ENCODE measurements at places on chromosomes 3 and 15.

DNA sequence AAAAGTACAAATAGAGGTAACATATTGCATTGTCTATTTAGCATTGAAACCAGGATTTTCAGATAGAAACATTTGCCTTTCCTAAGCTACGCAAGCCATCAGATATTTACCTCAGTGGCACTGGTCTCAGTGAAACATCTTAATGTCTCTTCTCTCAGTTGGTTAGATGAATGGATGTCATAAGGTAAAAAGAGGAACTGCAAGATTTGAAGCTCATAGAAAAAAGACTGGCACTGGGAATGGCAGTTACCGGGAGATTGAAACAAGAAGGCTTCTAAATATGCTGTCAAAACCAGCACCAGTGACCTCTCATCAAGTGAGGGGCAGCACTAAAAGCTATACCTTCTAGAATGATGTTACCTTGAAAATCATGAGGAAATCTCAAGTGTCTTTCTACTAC, 486.4 kb downstream of the FHIT start:
- DNase-seq = no peak

- no peak for DNase-seq
Measured at GRCh38 chr3:198026620-198027019, 66.6 kb downstream of the LMLN start.

DNA sequence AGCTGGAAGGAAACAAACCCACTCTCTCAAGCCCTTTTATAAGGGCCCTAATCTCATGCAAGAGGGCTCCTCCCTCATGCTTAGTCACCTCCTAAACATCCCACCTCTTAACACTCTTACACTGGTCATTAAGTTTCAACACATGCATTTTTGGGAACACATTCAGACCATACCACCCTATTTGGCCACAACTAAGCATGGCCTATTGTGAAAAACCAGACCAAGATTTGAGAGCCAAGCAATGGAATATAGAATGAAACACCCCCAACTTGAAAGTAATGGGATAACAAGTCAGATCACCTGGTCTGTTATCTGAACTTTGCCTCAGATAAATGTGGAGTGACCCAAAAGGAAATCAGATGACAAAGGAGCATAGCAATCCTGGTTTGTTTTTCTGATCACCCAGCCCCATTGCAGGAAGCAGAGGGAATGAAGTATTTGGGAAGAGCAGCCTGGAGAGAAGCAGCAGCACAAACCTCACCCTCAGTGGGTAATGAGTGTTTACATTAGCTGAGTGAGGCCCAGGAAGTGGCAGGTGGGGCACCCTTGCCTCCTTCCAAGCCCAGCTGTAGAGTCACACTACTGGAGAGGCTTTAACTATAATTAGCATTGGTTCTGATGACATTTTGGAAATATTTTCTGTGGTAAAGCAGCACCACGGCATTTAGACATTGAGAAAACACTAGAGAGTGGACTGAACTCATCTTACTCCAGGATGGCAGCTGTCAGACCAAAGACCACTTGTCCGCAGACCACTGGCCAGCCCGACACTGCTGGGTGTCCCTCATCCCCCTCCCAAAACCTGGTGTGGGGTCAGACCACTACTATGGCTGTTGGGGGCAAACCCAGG, 48.8 kb upstream of the PRTG start:
- no peak for DNase-seq

- no peak for DNase-seq
Measured at GRCh38 chr3:115423170-115423569, 200.1 kb upstream of the GAP43 start.

DNA sequence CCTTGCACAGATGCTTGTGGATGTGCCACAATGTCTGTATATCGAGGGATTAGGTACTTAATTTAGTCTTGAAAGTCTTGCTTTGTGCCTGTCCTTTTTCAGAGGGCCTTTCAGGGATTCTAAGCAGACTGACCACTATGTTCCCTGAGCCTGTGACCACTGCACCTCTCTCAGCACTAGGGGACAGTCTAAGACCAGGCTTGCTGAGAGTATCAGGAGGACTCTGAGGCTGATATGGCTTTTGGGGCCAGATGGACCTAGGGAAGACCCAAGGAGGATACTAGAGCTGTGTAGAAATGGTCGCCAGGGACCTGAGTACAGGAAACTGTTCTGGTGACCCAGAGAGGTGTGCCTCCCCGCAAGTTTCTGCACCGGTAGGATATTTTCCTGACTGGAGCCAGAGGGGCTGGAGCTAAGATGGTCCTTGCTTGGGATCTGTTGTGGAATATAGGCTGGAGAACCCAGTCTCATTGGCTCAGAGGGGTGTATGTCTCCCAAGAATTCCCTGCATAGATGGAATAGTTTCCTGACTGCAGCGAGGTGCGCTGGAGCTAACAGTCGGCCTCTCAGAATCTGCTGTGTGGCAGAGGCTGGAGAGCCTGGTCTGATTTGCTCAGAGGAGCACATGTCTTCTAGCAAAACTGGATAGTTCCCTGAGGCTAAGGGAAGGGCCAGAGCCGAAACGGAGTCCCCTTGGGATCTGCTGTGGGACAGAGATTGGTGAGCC, 213.2 kb upstream of the DCBLD2 start:
- no peak for DNase-seq

DNA sequence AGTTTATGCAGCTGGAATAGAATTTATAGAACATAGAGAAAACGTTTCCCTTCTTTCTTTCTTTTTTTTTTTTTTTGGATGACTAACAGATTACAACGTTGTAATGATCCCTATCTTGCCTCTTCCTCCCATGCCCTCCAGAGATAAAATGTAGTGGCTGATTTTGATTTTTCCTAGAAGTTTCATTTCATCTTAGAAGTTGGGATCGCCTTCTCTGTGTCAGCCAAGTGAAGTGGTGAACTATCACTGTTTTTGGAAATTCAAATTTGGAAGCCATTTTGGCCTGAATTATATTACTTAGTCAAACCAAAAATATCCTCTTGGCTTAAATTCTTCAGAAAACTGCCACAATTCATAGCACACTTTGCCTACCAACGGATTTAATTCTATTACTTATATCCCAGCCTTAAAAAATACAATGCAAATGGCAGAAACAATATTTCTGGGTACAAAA, 1025.5 kb upstream of the NR2F2 start:
- no peak for DNase-seq

DNA sequence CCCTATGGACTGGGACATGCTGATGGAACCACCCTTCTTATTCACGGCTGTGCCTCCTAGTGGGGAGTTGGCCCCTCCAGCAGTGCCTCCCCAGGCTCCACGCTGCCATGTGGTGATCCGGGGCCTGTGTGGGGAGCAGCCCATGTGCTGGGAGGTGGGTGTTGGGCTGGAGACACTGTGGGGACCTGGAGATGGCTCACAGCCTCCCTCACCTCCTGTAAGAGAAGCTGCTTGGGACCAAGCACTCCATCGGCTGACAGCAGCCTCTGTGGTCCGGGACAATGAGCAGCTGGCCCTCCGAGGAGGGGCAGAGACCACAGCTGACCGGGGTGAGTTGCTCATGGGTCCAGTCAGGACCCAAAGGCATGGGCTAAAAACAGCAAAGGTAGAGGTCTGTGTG, 9.1 kb downstream of the ALG3 start:
- DNase-seq = no peak

DNA sequence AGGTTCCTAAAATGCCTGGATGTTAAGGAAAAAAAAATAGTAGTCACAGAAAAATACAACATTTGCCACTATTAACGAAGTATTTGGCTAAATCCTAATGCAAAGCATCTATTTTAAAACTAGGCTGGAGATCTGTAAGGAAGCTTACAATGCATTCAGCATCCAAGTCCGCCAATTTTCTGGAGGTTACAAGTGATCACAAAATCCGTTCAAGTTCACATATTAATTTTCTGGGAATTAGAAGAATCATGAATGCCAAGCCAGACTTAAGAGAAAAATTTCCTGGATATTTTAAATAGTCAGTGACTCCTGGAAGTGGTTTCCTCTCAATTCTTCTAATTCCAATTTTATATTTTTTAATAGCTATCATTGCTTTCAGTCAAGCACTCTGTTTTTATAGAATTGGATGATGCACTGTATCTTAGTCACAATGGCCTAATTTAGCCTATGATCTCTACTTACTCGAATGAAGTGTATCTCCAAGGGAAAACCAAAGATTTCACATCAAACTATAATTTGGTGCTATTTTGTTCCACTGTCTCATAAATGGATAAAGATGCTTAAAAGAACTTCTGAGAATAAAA, 60.4 kb downstream of the P3H2 start:
- DNase-seq = no peak

DNA sequence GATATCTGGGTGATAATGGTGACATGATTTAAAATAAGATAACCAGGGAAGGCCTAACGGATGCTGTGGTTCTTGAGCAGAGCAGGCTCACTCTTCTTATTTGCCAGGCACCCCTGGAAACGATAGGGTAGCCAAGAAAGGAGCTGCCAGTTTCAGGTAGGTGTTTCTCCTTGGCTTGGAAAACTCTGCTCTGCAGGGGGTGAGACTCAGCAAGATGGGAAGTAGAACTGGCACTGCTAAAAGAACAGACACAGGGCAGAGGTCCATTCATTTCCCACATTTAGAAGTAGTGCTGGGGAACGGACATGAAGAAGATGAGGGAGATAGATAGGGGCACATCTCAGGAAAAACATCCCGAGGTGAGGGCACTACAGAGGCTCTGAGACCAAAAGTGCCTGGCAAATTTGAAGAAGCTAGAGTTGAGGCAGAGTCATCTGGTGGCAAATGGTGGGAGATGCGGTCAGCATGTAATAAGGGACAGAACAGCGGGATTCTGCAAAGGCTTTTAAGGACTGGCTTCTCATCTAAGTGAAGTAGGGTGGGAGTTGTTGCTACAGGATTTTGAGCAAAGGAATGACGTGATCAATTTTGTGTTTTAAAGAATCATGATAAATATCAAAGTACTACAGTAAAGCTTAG, 323.4 kb upstream of the PLSCR5 start:
- DNase-seq = no peak

GRCh38 chr15:92925454-92925853, 25.3 kb downstream of the CHD2 start:
- no peak for DNase-seq

DNA sequence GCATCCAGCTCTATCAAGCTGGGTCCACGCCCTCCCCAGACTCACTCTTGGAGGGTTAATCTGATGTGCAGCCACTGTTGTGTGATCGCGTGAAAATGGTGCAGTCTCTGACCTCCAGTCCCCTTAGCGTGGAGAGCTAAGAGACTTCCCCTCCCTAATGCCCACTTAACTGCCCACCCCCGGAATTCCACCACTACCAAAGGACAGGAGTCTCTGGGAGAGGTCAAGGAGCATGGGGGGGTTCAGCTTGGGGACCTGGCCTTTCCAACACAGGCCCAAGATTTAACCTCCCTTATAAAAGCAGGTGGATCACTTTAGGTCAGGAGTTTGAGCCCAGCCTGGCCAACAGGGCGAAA, 48.8 kb downstream of the CCDC12 start:
- DNase-seq = no peak

- no peak for DNase-seq
Measured at GRCh38 chr3:116001151-116001621, 377.9 kb downstream of the GAP43 start.

DNA sequence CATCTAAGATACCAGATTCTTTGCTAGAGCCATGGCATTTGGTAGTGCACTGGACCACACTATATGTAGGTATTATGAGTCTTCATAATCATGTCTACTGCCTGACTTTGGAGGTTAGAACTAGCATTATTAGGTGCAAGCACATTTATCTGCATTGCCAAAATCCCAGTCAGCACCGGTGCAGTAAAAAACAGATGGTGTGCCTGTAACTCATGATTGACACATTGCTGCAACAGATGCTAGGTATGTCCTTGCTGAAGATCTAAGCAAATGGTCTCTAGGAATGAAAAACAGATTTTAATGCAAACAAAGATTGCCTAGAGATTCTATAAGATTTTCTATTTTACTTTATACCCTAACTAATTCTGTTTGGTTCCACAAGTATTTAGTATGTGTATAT, 47.7 kb downstream of the MYO5A start:
- DNase-seq = no peak

- no peak for DNase-seq
Measured at GRCh38 chr3:3847994-3848922, 49.0 kb downstream of the LRRN1 start.

DNA sequence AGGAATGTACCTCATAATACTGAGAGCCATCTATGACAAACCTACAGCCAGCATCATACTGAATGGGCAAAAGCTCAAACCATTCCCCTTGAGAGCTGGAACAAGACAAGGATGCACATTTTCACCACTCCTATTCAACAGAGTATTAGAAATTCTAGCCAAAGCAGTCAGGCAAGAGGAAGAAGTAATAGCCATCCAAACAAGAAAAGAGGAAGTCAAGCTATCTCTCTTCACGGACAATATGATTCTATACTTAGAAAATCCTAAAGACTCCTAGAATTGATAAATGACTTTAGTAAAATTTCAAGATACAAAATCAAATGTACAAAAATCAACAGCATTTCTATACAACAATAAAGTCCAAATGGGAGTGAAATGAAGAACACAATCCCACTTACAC, 30.2 kb downstream of the OCA2 start:
- DNase-seq = no peak

DNA sequence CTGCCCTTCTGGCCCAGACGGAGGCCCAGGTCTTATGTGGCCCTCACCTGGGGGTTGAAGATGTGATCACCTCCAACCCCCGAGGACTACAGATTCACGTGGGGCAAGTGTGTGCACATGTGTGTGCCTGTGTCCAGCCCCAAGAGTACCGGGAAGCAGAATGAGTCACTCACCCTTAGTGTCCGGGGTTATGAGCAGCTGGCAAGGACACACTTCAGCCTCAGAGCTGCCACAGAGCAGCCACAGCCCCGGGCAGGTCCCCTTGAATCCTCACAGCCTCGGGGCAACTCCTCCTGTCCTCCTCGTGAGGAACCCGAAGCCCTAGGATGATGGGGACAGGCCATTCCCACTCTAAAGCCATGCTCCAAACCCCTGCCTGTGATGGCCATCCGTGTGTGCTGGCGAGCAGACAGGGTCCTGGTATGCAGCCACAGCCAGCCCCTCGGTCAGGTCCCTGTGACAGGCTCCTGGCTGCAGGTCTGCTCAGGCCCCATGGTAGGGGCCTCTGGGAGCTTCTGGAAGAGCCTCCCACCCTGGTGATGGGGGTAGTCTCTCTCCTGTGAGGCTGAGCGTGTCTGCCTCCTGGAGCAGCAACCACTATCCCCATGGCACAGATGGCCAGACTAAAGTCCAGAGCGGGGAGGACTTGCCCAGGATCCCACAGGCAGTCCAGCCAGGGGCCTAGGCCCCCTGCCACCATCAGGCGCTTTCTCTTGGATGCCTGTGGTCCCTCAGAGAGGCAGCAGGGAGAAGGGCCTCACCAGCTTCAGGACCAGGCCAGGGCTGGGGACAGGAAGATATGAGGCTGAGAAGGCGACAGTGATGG, 852 bp downstream of the STAB1 start:
- DNase-seq = no peak

DNA sequence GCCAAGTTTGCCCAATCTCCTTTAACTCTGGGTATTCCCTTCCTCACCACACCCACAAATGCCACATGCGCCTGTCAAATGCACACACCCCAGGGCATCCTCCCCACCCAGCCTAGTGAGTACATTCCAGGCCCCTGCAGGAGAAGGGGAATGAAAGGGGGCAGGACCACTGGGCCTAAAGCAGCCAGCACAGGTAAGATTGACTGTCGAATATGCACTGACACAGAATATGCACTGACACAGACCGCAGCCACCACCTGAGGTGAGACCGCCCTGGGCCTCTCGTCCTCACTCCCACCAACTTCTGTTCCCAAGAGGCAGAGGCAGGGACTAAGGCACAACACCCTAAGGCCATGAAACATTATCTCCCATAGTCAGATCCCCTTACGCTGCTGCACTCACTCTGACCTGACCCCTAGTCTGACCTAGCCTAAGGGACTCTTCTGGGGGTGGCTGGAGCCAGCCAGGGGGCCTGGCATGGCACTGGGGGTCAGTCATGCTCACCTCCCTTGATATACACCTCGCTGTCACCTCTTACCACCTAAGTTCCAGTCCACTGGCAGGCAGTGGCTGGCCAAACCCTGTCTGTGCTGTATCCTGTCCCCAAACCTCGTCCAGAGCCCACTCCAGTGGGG, 10.8 kb downstream of the AP3B2 start:
- DNase-seq = no peak

All from stimulated activated CD4-positive, alpha-beta T cell treated with anti-CD3 and anti-CD28 coated beads, Interleukin-1b, Interleukin-23, amount 100 ng/mL, for 1 hour (primary cell).